ENCODE measurements at places on chromosomes 5 and 9.

GRCh38 chr5:92809855-92810465, 771.1 kb downstream of the NR2F1-AS1 start:
- DNase-seq: no peak

DNA sequence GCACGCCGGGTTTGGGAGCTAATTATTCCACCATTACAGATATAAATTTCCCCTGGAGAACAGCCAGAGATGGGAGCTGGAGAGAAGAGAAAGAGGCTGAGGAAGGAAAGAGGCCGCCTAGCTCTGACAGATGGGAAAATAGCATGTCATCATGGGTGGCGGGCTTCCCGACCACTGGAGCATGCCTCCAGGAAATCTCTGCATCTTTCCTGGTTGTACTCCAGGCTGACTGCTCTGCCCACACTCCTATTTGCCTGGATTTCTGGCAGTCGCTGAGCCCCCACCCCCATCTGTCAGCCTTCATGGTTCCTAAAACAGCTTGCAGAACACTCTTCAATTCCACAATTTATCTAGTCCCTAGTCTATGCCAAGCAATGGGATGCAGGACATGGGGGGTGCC, 14.3 kb upstream of the GABRP start:
- DNase-seq: peak; percentile 58

DNA sequence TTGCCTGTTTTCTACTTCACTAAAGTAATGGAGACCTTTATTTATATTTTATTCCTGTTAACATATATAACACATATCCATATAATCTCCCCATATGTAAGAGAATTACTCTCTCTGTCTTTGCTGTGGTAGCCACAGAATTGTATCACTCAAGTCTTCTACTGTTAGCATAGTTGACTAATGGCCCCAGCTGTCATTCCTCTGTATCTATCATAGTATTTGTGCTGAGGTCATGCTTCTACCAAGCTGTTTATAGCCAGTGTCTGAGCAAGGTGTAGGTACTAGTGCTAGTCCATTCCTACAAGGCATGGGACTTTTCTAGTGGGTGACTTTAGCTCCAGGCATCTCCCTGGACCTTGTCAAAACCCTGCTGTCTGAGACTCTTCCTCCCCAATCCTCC, 244.1 kb downstream of the KIAA0825 start:
- DNase-seq: no peak

DNA sequence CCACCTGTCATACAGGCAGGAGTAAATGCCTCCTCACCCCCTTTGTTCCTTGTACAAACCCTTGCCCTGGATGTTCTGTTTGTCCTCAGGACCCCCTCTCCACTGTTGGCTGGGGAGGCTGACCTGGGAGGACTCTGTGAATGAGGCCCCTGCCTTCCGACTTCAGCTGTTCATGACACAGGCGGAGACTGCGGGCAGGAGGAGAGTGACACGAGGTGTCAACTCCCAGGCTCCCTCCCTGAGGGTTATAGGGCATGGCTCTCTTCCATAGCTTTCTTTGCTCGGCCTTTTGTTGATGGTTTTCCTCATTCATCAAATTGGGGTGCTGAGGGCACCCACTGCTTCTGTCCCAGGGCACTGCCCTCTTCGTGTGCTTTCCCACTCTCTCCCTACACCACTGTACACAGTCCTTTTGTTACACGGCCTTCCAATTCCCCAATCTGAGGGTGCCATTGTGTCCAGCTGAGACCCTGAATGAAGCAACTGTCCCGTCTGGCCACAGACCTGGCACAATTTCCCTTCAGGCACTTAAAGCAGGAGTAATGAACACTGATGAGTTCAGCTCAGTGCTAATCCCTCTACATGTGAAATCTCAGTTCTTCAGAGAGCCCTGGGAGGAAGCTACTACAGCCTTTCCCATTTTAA, 33.8 kb downstream of the KCNIP1 start:
- DNase-seq: no peak

All from NCI-H1105 (cell line).